Progenitor cell of endocrine pancreas (in vitro differentiated cells): ENCODE measurements at places on chromosomes 12 and 14. TPM values are rescaled to one million over a fixed set of nuclear protein-coding genes. Genes with fewer than 3 reads are reported as not detected.

Gene FOXN4
- 0.33 and 0.34 TPM in 2 replicates for total RNA-seq

GRCh38 chr14:35851823-35852222 lies 25.7 kb downstream of the BRMS1L start:
- DNase-seq: no peak

DNA sequence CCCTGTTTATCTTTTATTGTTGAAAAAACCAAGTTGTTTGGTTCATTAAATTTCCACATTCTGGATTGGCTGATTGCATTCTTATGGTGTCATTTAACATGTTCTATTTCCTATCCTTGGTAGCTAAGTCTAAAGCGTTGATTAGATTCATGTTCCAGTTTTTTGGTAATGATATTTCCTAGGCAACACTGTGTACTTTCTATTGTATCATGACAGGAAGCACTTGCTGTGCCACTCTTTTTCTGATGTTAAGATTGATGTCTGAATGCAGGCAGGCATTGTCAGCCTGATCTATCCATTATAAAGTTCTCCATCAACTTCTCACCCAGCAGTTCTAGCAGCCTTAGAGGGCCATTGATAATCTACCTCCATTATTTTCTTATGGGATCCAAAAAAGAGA lies 91.1 kb upstream of the ARID2 start:
- DNase-seq: no peak

GRCh38 chr12:19964549-19964948 lies 403.8 kb upstream of the PDE3A start:
- no peak for DNase-seq

DNA sequence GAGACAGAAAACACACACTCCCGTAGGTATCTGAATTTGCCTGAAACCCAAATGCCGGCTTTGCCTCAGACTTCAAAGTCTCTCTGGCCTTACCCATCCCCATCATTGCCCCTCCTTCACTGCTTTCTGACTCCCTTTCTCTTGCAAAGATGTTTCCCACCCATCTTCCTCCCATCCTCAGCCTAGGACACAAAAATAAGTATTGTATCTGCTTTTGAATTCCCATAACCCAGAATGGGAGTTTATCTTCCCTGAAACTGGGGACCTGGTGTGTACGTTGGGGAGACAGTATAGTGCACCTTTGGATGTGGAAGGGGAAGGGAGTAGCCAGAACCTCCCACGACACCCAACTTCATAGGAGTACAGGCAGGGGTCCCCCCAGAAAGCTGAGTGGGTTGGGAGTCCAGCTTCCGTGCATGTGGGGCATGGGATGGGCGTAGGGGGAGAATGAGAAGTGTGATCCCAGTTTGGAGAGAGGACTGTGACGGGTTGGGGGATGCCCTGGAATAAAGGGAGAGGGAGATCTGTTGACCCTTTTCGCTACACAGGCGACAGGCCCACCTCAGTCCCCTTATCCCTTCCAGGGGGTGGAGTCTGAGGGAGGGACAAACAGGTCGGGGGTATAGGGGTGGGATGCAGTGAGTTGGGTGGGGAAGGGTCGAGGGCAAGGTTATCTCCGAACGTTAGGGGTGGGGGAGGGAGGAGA lies 488 bp upstream of the KIF5A start:
- DNase-seq: no peak

DNA sequence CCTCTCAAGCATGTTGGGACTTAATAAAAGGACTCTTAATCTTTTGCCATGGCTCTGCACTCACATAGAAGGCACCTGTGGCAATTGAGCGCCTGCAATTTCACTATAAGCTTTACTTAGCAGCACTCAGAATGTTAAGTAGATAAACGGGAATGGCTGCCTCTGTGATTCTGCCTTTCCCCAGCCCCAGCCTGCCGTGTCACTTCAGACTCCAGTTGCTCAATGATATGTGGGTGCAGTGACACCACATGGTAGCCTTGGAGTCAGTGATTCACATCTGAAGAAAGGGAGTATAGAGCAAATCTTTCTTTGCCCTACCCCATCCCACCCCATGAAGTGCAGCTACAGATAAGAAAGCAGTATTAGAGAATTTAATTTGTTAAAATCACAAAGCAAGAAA lies 96.1 kb downstream of the ZFC3H1 start:
- no peak for DNase-seq
